RPMI7951 (cell line): ENCODE measurements at places on chromosomes 12 and 14.

- peak; percentile 1 for DNase-seq
These were observed at the start of gene LRRC9 for GRCh38 chr14:59919570-59920377. Gene LRRC9, plus strand, starts transcription at chr14:59920144.

GRCh38 chr12:24191117-24191516, 241.6 kb upstream of the SOX5 start:
- no peak for DNase-seq

DNA sequence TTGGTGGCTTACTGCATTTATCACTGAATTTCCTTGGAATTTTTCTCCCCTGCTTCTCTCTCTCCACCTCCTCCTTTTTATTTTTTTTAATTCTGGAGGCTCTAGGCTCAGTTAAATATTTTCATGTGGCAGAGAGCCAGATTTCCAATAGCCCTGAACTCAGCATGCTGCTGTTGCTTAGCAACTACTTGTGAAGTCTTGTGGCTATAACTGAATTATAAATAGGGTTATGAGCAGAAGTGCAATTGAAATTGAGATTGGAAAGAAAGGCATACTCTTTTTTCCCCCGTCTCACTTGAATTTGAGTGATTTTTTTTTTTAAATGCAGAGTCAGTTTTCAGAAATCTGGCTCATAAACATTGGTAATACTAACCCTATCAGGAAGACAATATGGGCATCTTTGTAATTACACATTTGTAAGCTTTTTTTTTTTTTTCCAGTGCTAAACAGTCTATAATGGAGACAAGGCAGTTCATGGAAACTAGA, 38.3 kb downstream of the ATF7IP start:
- peak; percentile 76 for DNase-seq

GRCh38 chr14:24110060-24110459, 4.5 kb upstream of the DCAF11 start:
- DNase-seq = no peak

DNA sequence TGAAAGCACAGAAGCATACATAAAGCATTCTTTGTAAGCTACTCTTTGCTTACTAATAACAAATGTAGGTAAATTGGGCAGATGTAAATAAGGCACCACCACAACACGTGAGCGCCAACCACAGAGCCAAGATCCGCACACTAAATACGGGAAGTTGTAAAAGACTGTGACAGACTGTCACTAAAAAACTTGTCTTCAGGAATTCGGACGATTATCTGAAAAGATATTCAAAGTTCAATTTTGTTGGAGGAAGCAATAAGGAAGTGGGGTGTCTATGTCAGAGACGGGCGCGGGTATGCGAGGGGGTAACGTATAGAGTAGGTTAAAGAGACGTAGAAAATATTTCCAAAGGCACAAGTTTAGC, 1.5 kb upstream of the HSP90B1 start:
- DNase-seq = no peak
